Suprapubic skin (tissue), 4 donors: ENCODE measurements at places on chromosomes 7 and 10. TPM values are rescaled to one million over a fixed set of nuclear protein-coding genes. Genes with fewer than 3 reads are reported as not detected.

Gene SLC26A3
- total RNA-seq = not detected

Gene CH25H
- total RNA-seq = 0.68 TPM

Gene EIF4H
- 201 TPM for total RNA-seq

DNA sequence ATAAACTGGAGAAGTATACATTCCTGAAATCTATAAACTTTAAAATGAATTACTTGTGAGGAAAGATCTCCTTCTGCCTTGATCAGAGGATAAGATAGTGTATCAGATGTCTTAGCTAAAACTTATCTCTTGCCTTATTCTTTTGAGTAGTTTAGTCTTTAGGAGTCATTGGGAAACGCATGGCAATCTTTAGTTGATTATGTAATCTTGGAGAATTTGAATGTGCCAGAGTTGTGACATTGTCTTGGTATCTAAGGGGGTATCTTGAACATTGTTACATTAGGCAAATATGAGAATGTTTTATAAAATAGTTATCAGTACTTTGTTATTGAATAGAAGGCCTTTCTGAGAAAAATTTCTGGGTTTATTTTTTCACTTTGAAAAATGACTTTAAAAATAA is 61.6 kb upstream of the ADRA2A start:
- no peaks in the 10 kb centered on the region for H3K27me3 ChIP-seq
- H3K36me3 ChIP-seq = peaks cover 26% of the 10 kb centered on the region
- no peak for DNase-seq

GRCh38 chr10:132066186-132066585 is 440 bp downstream of the JAKMIP3 start:
- peak; percentile 76 for DNase-seq
- H3K36me3 ChIP-seq = no peaks in the 10 kb centered on the region
- peak overlapping the region; percentile 45 for H3K4me3 ChIP-seq
- no peaks in the 10 kb centered on the region for H3K27me3 ChIP-seq
